ENCODE measurements at places on chromosomes 13 and 19.
A peak's percentile ranks its signal among the peaks of the same experiment; 100 is the strongest.

- DNase-seq, result no peak
These were observed 68.9 kb upstream of the GPR183 start for GRCh38 chr13:99376132-99376531.

- no peak for DNase-seq
These were observed 903 bp downstream of the TLE6 start for GRCh38 chr19:2978166-2978767.

DNA sequence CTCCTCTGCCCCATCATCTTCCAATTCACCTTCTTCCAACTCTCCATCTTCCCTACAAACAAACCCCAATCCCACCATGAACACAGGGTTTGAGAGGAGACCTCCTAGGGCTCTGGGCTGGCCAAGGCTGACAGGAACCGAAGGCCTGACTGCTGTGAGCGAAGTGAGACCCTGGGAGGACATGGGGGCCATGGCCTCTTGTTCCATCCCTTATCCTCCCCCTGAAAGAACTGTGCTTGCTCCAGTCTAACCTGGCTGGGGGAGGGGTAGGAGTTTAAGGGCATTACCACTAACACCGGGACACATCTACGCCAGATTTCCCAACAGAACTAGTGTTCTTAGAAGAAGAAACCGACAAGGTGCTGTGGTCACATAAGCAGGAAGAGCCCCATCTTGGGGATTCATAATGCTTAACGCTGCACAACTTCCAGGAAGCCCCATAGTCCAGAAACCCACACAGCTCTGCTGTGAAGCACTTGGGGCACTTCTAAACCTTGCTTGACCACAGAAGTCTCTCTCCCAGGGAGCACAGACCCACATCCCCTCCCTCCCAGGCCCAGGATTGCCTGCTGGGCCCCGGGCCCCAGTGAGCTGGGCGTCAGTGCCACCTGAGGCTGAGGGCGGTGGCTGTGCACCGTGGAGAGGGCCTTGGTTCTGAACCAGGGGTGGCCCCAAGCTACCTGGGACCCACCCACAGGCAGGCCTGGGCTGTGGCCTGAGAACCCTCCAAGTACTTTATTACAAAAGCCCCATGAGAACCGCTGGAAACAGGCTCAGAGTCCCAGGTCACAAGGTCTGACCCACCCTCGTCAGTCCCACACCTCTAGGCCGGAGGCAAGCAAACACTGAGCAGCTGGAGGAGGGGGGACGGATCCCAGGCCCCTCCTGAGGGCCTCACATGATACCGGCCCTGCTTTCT lies 18.8 kb downstream of the ZC3H4 start:
- DNase-seq, result peak; percentile 74

DNA sequence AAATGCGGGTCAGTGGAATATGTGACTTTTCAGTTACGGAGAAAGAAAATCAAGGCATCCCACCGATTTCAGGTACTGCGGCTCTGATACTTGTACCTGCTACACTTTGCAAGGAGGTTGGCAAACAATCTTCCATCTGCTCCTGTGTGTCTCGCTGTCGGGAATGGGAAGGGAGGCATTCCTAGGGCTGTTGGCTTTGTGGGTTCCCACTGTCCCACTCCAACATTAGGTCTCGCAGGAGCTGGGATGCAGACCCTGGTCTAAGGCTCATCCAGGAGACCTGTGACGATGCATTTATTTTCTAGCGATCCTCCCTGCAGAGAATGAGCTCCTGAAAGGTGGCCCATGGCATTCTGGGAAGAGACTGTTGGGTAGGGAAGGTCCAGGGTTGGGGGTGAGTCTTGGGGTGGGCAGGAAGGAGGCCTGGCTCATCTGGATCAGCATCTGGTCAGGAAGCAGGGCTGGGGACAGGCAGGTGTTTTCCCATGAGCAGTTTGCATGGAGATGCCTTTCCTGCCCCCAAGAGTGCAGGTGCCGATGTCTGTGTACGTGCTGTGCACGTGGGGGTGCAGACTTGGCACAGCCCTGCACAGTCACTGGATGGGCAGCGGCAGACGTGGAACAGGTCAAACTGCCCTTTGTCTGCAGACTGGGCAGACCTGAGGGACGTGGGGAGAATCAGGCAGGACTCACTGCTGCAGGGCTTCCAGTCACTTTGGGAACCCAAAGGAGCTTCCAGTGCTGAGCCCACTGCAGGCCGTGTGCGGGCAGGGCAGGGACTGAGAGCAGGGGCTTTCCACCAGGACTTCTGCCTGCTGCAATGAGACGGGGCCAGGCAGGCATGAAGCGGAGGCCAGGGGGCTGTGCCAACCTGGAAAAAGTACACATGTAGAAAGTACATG lies 152.4 kb downstream of the TEX29 start:
- no peak for DNase-seq

DNA sequence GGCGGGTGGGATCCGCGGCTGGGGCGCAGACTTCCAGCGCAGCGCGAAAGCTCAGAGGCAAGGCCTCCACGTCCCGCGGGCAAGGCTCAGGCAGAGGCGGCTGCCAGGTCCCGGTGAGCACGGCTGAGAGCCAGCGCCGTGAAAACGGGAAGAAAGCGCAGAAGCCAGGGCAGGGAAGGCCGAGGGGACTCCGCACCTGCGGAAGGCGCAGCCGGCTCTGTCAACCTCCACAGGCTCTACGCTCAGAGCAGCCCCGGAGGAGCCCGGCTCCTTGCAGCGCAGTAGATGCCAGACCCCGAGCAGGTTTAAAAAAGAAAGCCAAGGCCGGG lies 131.0 kb downstream of the RNF17 start:
- no peak for DNase-seq

GRCh38 chr13:33723365-33723764 lies 94.6 kb upstream of the RFC3 start:
- no peak for DNase-seq

GRCh38 chr19:6105444-6105843 lies 4.9 kb downstream of the RFX2 start:
- DNase-seq, result no peak

DNA sequence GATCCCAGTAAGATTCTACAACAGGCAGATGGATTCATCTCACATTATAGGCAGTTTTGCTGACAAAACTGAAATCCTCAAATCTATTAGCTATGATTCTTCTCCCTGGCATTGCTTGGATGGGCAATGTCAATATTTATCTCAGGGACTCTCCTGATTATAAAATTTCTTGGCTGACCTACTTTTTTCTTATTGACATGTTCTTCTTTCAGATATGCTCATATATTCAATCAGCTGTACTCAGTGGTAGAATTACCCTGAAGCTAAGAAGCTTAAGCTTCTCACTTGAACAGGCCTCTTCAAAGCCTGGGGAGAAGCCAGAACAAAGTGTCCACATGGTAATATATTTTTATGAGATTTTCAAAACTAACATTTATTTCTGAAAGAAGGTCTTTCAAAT lies 513.6 kb downstream of the PCDH9 start:
- no peak for DNase-seq

DNA sequence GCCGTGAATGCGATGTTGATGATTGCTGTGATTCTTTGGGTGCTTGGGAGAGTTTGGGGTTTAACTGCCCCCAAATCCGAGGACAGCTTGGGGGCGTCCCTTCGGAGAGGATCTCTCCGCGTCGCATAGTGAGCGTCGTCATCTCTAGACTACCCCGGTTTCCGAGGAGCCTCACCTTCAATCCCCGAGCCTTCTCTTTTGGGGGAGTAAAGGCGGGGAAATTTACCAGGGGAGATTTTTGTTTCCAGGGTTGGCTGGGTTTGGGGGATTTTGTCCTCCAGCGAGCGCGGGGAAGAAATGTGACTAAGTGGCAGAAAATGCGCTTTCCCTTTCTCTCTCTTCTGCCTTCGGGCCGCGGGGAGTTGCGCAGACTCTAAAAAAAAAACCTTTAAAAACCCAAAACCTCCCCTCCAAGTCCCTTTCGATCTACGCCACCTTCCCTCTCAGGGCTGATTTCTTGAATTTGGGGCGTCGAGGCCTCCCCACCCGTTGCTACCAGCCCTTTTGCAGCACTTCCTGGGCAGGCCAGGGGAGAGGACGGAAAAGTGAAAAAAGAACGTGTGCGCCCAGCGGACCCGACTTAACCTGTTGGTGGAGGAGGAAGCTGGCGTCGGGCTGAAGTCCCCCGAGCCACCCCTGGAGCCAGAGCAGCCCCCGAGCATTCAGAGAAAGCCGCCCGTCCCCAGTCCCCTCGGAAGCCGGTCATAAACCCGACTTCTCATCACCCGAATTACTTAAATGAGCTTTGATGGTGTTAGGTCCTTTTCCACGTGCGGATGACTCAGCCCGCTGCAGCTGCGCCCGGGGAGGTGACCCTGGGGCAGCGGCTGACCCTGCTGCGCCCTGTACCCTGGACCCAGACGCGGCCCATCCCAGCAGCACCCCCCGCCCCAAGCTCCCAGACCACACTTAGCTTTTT lies 17.7 kb downstream of the NFIX start:
- no peak for DNase-seq

DNA sequence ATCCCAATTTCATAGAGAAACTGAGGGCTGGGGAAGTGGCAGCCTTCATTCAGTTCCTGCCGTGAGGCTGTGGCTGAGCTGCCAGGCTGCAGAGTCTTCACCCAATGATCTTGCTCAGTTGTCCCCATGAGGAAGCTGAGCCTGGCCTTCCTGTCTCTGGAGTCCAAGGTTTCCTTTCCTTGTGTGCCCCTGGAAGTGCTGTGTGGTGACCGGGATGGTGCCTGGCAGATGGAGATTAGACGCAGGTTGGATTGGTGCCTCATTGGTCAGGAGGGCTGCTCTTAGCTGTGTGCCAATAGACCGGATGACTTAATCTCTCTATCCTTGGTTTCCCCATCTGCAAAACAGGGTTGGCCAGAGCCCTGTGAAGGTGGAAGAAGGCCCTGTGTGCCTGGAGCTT lies 24.6 kb downstream of the DNM2 start:
- no peak for DNase-seq

- no peak for DNase-seq
These were observed 17.3 kb upstream of the OXGR1 start for GRCh38 chr13:97011446-97012131.

DNA sequence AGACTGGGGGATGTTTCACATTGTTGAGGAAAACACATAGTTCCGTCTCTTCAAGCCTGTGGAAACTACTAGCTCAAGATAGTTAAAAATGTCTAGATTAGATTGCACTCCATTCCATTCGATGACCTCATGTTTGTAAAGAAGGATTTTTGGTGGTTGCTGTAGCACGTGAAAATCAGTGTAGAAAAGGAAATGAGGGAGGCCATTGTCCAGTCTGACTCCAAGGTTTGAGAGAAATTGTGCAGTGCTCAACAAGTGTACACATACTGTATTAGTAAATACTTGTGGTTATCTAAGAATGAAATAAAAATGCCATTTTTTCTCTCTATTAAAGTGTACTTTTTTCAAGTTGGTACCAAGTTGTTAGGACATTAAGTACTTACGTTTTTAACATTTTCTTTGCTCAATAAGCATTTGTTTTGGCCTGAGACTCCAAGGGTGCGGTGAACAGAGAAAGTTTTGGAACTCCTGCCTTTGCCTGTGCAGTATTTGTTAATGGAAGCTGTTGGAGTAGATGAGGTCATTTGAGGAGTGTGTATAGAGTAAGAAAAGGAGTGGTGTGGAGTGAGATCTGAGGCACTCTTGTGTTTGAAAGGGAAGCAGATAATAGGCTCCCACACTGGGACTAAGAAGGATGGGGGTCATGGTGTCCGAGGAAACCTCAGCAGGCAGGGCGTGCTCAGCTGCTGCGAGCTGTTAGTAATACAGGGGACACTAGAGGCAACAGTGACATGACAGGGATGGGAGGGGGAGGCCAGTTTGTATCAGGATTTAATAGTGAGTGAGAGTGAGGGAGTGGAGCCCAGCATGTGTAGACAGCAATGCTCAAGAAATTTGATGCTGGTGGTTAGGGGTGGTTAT lies 4.4 kb downstream of the WASF3 start:
- no peak for DNase-seq

DNA sequence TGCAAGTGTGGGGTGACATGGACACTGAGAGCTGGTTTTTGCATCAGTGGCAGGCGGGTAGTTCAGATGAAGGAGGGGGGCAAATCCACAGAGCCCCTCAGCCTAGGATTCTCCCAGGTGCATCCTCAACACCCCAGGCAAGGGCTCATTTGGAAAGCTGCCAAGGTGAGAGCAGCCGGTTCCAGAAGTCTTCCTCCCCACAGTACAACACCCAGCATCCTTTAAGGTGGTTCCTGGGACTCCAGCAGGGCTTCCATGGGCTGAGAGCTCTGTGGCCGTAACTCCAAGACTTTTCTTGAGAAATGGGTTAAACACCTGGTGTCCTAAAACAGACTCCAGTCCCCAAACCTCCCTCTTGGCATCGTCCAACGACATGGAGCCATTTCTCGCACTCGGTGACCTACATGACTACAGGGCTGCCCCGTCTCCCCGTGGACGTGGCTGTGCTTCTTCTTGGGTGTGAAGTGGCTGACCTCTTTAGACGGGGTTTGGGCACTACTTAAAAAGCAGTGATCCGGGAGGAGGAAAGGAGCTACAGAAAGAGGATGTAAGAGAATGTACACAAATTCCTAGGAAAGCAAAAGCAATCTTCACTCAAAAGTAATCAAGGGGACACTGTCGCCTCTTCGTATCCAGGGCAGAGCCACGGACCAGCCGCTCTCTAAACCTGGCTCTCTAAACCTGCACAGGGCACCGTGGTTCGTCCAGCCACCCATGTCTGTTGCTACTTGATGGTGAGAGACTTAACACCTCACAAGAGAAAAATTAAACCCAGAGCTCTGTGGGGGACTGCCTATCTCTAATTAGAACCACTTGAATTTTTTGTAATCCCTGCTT lies 25.5 kb downstream of the RANBP3 start:
- DNase-seq, result no peak

DNA sequence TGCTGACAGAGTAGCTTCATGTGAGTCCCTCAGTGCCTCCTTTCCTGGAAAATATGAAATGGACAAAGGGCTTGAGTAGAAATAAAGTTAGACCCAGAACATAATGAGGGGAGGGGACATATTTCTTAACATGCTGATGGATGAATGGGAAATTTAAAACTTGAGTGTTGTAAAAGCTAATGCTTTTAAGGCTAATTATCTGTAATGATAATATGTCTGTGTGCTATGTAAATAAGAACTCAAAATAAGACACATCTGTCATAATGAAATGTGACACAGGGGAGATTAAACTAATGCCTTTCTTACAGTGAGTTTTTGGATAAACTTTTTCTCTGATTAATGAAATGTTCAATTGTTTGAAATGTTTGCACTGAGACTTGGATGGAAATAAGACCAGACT lies 65.8 kb upstream of the RFXAP start:
- DNase-seq, result no peak

- no peak for DNase-seq
These were observed 150.6 kb downstream of the LHFPL6 start for GRCh38 chr13:39452417-39452816.

DNA sequence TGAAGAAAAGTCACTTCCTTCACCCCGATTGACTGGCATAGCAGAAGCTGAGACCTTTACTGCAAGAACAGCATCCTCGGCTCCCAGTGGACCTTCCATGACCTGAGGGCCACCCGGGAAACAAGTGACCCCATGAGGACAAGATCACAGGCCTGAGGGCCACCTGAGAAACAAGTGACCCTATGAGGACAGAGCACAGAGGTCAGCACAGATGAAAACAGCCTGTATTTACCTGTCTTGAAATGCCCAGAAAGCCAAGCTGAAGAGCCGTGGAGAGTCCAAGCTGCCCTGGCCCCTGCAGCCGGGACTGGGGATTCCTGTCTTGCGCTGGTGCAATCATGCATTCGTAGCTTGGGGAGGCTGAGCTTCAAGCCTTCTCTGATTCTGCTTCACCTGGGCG lies 114.2 kb upstream of the SPACA7 start:
- DNase-seq, result no peak

- DNase-seq, result no peak
These were observed 82.2 kb downstream of the SLC7A1 start for GRCh38 chr13:29513002-29513980.

- DNase-seq, result no peak
These were observed 4.7 kb upstream of the TUBGCP3 start for GRCh38 chr13:112592647-112593046.

- no peak for DNase-seq
These were observed 215.1 kb downstream of the RBM26 start for GRCh38 chr13:79190932-79191331.

Data from T-helper 2 cell treated with Interferon-gamma antibody and Interleukin-4, amounts not matched to agents 5 μg/mL and 100 μg/mL, for 36 hours (primary cell).